ENCODE measurements at places on chromosomes 3 and 15.

DNA sequence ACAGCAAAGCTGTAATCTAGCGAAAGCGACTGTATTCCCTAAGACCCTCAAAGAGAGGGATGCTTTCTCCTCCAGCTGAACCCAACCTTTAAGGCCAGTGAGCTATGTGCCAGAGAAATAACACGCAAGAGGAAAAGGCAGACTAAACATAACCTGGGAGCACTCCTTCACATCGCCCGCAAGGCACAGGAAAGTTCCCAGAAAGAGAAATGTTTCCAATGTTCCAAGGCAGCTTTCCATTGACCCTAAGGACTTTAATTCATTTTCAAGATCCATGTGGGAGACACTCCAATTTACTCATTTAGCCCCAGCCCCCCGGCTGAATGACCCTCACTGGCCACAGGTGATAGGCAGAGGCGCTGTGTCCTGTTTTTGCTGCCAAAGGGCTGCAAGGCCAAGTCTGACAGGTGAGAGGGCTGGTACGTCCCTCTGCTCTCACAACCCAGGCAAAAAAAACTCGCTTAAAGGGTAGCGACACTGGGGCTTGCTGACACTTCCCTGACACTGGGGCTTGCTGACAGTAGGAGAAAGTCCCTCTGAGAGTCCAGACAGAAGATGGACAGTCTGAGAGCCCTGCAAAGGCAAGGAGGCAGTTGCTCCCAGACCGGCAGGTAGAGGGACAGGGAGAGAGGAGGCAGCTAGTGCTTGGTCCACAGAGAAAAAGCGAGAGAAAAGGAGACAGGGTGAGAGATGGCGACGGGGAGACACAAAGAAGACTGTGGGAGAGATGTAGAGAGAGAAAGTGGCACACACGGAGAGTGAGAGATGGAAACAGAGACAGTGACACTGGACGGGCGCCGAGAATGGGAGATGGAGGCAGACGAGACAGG, 702 bp downstream of the ARHGEF3 start:
- DNase-seq, result no peak

- DNase-seq, result no peak
These were observed 262.1 kb upstream of the TGFBR2 start for GRCh38 chr3:30344288-30344687.

- DNase-seq, result no peak
These were observed 39.4 kb upstream of the CCR2 start for GRCh38 chr3:46314517-46314916.

- DNase-seq, result no peak
These were observed 179.8 kb downstream of the MEX3B start for GRCh38 chr15:81865850-81866537.

- DNase-seq, result no peak
These were observed 11.8 kb upstream of the MYO1E start for GRCh38 chr15:59384507-59384906.

- no peak for DNase-seq
These were observed 4.9 kb downstream of the RFTN1 start for GRCh38 chr3:16508591-16508995.

Measured in stimulated activated CD8-positive, alpha-beta memory T cell treated with anti-CD3 and anti-CD28 coated beads, Interleukin-12 subunit alpha, Interleukin-12 subunit beta, amount 100 ng/mL, for 1 hour (primary cell).